ENCODE measurements at places on chromosomes 7 and 10. TPM values are rescaled to one million over a fixed set of nuclear protein-coding genes. Genes with fewer than 3 reads are reported as not detected.

- no peaks in the 10 kb centered on the region for H3K4me1 ChIP-seq
- no peak overlapping the region for H3K27ac ChIP-seq
- no peaks in the 10 kb centered on the region for H3K27me3 ChIP-seq
- no peaks in the 10 kb centered on the region for H3K36me3 ChIP-seq
- no peak overlapping the region for H3K4me3 ChIP-seq
Measured at GRCh38 chr7:134703782-134704181, 57.1 kb downstream of the BPGM start.

The PKD2L1 gene
- not detected for total RNA-seq

GRCh38 chr10:18421726-18422293, 229.6 kb downstream of the NSUN6 start:
- no peaks in the 10 kb centered on the region for H3K36me3 ChIP-seq
- no peaks in the 10 kb centered on the region for H3K27me3 ChIP-seq
- no peak overlapping the region for H3K27ac ChIP-seq
- no peak overlapping the region for H3K4me3 ChIP-seq

The TMEM270 gene
- total RNA-seq = not detected

DNA sequence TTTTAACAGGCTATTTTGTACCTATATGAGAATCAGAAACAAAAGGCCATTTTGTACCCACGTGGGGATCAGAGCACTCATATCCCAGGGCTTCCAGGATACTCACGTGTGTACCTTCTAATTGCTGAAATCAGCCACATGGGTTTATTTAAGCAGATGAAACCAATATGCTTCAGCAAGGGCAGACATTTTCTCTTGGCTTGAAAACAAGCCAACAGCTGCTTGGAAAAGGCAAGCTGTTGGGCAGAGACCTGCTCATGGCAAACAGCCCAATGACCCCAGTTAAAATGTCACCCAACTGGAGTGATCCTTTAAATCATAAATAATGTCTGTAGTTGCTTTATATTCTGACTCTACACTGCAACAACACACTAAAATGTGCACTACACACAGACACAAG, 26.5 kb upstream of the TOMM7 start:
- peaks cover 8% of the 10 kb centered on the region for H3K4me1 ChIP-seq
- no peaks in the 10 kb centered on the region for H3K27me3 ChIP-seq
- H3K4me3 ChIP-seq = no peak overlapping the region
- DNase-seq = no peak

Measured in stomach (tissue), 19 donors.